ENCODE measurements at places on chromosomes 6 and 20.

DNA sequence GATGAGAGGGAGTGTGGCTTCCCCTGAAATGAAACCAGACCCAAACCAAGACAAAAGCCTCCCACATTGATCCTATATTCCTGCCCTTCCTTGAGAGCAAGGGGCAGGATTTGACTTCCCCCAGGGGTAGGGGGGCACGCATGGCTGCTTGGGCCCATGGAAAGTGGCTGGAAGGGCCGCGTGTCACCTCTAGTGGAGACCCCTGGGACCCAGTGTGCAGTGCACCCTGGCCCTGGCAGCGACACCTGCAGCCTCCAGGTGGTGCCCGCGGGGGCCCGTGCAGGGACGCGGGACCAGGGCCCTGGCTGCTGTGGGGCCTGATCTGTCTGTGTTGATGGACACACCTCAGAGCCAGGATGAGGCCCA is 18.0 kb upstream of the SLCO4A1 start:
- no peak for DNase-seq

- no peak for DNase-seq
These were observed 568.2 kb downstream of the BCKDHB start for GRCh38 chr6:80674669-80675068.

GRCh38 chr6:34958734-34959133 is 69.7 kb downstream of the ANKS1A start:
- no peak for DNase-seq

DNA sequence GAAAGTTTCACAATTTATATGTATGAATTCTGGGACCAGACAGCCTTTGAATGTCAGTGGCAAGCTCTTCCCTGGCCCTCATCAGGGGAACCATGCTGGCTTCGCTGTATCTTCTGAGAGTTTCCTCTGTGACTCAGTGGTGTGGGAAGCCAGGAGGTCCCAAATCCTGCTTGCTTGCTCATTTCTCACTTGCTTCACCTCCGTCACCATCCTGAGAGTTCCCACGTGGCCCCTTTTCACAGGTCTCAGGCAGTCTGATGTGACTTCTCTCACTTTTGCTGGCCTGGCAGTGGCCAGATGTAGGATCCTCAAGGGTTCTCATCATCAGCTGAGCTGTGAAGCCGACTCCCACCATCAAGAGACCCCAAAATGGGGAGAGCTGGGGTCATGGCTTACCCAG is 28.4 kb upstream of the RIN2 start:
- DNase-seq: no peak

- DNase-seq: no peak
These were observed 227.0 kb downstream of the PHF3 start for GRCh38 chr6:63862486-63863198.

GRCh38 chr6:136534268-136534667 is 16.0 kb downstream of the MAP7 start:
- no peak for DNase-seq

- DNase-seq: no peak
These were observed 215.7 kb downstream of the SLC35F1 start for GRCh38 chr6:118122801-118123200.

DNA sequence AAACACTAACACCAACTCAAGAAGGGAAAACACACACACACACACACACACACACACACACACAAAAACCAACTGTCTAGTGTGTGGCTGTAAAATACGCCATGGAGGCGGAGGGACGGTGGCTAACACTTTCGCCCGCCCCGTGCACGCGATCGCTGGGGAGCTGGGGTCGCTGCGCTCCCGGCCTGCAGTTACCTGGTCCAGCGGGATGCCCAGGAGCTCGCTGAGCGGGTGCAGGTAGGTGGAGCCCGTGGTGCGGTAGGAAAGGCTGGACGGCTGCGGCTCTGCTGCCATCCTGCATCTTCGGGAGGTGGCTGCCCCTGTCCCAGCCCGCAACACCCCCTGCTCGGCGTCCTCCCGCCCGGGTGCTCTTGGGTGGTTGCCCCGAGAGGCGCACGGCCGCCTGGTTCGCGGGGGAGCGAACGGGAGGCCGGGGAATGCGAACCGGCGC is 303 bp downstream of the MBOAT1 start:
- DNase-seq: peak; percentile 51

GRCh38 chr20:10453241-10453640 is 18.1 kb downstream of the SLX4IP start:
- DNase-seq: no peak

GRCh38 chr6:127176146-127176545 is 57.7 kb downstream of the RSPO3 start:
- DNase-seq: no peak

GRCh38 chr6:39440039-39440426 is 117.5 kb upstream of the KCNK16 start:
- no peak for DNase-seq

- no peak for DNase-seq
These were observed 32.2 kb upstream of the HEY2 start for GRCh38 chr6:125717120-125717731.

DNA sequence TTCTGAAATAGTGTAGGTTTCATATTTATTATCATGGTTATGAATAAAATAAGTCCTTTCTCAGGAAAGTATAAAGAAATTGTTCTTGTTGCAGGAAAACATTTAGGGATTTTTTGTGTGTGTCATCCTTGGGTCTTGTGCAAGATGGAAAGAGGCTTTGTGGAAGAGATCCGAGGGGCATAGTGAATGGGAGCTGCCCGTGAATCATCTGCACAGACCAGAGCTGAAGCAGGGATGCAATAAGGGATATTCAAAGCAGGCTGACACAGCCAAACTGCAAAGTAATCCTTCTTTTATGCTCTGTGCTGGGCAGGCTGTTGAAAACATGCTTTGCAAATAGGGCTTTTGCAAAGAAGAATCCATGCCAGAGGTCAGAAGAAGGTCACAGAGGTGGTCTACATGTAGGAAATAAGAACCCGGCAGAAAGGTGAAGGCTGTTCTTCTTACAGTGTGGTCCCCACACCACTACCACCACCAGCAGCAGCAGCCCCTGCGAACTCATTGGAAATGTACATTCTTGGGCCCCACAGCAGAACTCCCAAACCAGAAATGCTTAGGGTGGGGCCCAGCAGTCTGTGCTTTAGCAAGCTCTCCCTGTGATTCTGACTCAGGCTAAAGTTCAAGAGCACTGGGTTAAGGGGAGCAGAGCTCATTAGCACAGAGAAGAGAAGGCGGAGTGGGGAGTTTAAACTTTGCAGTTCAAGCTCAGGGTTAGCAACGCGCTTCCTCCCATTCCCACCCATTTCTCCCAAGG is 237.6 kb downstream of the QKI start:
- no peak for DNase-seq

DNA sequence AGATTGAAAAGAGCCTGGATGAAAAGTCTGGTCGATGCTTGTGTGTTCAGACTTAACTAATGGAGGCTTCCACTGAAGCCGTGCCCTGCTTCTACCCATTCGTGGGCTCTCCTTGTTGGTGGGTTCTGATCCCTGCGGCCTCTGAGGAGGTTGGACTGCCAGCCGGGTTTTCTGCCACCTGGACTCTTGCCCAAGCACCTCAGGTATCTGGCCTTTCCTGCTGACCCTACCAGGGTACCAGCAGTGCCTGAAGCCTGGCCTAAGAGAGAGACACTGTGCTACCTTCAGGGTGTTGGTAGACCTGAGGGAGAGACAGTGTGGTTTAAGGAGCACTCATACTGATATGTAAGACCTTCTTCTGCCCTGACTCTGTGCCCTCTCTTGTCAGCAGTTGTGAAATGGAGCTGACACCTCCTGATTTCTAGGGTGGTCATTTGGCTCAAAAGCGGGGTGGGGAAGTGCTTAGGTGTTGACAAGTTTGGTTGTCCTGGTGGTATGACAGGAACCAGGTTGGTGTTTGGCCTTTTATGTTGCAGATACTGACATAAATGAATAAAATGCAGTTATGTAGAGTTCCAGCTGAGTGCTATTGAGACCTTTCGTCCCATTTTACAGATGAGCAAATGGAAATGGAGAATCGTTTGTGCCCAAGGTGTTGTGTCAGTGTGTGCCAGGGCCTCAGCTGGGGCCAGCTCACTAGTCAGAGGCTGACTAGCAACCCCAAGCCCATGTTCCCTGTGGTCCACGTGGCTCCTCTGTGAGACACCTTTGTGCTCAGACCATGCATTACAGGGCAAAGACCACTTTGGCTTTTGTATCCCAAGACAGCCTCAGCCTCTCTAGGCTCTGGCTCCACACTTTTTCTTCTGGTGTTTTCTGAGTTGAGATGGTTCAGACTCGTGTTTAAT is 3.1 kb downstream of the PLCG1 start:
- peak; percentile 61 for DNase-seq

GRCh38 chr6:158912655-158913054 is 87.3 kb downstream of the RSPH3 start:
- DNase-seq: no peak

DNA sequence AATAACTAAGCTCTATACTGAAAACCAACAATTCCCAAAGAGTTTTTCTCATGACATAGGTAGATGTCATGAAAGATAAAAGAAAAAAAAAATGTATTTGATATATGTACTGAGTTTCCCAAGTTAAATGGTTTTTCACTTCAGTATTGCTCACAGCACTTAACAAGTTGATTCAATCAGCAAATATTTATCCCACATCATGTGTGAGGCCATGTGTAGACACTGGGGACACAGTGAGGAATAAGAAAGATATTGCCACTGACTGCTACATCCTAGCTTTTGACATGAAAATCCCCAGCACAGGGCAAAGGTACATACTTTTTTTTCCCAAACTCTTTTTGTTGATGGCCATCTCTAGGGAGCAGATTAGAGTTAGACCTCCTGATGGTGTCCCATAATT is 25.3 kb downstream of the SPTLC3 start:
- DNase-seq: peak; percentile 89

DNA sequence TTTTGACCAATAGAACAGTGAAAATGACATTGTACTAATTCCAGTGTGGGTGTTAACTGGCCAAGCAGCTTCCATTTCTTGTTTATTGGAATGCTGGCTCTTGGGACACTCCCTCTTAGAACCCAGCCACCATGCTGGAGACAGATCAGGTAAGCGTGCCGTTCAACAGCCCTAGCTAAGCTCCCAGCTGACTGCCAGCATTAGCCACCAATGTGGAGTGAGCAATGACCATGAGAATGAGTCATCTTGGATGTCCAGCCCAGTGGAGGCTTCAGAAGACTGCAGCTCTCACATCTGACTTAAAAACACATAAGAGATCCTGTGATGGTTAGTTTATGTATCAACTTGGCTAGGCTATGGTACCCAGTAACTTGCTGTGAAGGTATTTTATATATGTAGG is 3.0 kb upstream of the LINC00237 start:
- peak; percentile 45 for DNase-seq

GRCh38 chr6:170238741-170239565 is 51.9 kb downstream of the DLL1 start:
- no peak for DNase-seq

GRCh38 chr20:651713-652614 is 1.0 kb downstream of the SRXN1 start:
- no peak for DNase-seq

- no peak for DNase-seq
These were observed 15.4 kb downstream of the PNPLA1 start for GRCh38 chr6:36285187-36285671.

DNA sequence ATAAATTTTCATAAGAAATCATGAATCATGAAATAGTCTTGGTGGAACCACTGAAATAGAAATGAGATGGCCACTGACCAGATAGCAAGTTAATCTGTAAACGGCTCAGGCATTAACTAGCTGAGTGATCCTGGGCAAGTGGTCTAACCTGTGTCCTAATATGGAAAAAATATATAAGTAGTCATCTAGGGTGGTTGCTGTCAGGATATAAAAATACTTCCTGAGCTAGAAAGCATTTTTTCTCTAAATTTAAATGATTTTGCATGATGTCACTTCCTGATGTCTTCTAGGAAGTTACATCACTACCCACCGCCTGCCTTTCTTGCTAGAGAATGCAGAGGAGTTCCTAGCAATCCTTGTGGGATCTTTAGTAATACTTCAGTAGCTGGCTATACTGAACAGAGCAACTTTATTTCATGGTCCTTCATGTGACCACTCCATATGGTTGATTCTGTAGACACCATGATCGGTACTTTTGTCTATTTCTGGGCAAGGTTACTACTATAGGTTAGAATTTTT is 228.1 kb upstream of the CEP162 start:
- DNase-seq: no peak

DNA sequence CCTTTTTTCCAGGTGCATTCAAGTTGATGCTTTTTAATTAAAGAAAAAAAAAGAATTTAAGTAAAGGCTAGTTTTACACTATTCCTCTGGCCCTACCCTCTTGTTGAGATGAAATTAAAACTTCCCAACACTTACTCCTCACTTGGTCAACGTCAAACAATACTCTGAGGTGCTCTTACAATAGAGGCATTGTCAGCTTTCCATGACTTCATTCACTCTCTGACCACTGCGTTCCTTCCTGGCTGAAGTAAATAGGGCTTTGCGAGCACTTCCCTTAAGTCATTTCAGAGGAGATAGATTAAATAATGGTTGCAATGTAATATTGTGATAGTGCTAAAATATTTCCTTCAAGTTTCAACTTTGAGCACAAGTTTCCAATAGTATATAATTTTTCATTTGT is 229.8 kb upstream of the CEP162 start:
- DNase-seq: no peak

Measured in trophoblast cell (in vitro differentiated cells and primary cell).